Renal cortical epithelial cell (primary cell): ENCODE measurements at places on chromosomes 11 and 22. TPM values are rescaled to one million over a fixed set of nuclear protein-coding genes. Genes with fewer than 3 reads are reported as not detected.

Gene IGSF22
- 0.35 and 0.45 TPM in 2 replicates for total RNA-seq

Gene TRIM51
- total RNA-seq: not detected in 2 replicates

Gene C11orf16
- not detected in 2 replicates for total RNA-seq

Gene TSGA10IP
- not detected in 2 replicates for total RNA-seq

DNA sequence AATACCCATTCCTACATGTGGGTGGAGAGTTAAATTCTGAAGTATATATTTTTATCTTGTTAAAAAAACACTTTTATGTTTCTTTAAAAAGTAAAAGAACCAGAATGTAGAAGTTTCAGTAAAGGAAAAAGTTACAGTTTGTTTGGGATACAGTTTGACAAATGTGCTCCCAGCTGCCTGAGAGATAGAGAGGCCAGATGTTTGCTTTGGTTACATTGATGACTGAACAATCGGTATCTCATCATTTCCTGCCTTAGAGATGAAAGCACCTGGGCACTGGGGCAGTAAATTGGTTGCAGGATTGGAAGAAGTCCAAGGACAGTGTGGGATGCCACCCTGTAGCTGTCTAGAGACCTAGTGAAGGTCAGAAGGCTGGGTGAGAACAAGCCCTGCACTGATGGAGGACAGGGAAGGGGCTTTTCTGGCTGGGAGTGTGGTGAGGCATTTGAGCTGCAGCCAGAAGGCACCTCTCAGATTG lies 16.6 kb downstream of the MED15 start:
- DNase-seq: peak; percentile 77

- DNase-seq: no peak
Measured at GRCh38 chr11:119406005-119406404, 17.0 kb downstream of the THY1 start.

DNA sequence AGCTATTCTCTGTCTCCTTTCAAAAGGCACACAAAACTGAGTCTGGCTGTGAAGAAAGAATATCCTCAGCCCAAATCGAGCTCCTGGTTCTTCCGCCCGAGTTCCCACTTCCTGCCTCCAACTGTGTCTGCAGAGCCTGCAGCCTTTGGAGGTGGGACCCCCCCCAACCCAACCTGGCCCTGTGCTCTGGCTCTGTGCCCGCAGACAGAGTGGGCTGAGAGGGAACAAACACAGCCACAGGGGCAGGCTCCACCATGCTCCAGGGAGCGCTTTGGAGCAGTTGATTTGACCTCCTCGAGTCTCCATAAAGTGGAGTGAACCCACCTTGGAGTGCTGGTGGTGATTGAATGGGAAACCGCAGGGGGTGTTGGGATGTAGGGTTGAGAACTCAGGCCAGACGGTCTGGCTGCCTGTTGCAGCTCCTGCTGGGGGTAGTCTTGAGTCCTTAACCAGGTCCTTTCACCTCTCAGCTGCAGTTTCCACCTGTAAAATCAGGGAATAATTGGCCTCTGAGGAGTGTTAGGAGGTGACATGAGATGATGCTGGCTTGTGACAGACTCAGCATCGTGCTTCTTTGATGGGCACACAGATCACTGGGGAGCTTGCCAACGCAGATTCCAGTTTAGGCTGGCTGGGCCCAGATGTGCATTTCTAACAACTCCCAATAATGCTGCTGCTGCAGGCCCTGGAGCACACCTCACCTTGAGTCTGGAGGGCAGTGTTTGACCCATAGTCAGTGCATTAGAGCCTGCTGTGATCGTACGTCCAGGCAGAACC lies 11.4 kb downstream of the DAGLA start:
- no peak for DNase-seq

GRCh38 chr22:46968848-46969247 lies 206.4 kb downstream of the TBC1D22A start:
- no peak for DNase-seq

Gene C11orf91
- not detected in 2 replicates for total RNA-seq

- no peak for DNase-seq
Measured at GRCh38 chr11:40273192-40273732, 1186.2 kb downstream of the LRRC4C start.

Gene MED17
- total RNA-seq: 24.8 and 45.9 TPM in 2 replicates

Gene OTUB1
- 55.7 and 71.0 TPM in 2 replicates for total RNA-seq

Gene FGF19
- not detected in 2 replicates for total RNA-seq

DNA sequence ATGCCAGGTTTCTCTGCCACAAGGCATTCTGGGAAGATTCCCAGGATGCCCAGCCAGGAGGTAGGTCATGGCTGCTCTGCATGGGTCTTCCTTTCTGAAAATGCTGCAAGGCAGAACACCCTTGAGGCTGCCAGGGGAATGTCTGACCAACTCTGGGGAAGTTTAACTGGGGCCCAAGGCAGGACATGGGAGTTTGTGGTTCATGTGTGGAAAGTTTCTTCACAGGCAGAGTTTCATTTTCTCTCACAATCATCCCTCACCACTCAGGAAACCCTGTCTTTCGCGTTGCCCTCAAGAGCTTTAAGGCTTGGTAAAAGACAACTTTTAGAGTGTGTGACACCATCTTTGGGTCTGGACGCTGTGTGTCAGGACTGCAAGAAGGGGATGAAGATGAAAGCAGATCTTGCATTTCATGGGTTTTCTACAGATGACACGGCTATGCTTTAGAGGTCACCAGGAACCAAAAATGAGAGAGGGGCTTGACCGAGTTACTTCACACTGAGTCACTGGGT lies 133.5 kb downstream of the CD44 start:
- DNase-seq: no peak

Gene GGTLC3
- total RNA-seq: not detected in 2 replicates

Gene TSG101
- total RNA-seq: 64.8 and 95.5 TPM in 2 replicates

DNA sequence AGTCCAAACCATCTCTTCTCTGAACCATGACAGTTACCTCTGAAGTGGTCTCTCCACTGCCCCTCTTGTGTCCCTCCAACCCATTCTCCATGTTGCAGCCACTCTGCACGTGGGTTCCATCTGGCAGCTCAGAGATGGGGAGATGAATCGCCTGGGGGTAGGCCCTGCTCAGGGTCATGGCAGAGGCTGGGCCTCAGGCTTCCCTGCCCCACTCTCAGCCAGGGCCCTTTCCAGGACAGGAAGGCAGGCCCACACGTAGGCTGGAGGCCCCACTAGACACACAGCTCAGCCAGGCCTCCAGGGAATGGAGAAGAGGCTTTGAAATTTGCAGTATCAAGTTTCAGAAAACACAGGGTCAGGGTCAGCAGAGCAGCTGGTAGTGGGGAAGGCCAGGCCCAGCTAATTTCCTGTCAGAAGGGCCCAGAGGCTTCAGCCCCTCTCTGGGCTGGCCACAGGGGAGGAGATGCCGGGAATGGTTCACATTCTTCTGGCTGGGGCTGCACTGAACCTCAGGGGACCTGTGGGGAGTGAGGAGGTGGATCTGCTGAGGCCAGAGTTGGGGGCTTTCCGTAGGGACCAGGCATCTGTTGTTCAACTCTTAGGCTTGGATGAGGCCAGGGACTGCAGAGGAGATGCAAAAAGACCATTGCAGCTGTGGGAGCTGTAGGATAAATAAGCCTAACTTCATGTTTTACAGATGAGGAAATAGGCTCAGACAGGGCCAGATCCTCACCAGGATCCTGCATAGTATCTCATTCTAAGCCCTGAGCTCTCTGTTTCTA lies 101.6 kb downstream of the SWAP70 start:
- peak; percentile 76 for DNase-seq

DNA sequence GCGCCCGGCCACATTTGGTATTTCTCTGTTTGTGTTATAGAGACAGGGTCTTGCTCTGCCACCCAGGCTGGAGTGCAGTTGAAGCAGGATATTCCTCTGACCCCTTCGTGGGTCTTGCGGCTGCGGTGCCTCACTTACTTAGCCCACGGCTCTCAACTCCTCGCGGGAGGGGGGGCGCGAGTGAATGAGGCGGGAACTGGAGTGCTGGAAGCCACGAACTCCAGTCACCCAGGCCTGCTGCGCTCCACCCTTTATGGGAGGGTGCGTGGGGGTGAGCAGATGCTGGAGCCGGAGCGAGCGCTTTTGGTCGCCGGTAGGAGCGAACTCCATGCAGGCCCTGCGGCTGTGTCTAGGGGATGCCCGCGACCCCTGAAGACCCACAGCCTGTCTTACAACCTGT lies 1.8 kb downstream of the C11orf54 start:
- DNase-seq: peak; percentile 26

DNA sequence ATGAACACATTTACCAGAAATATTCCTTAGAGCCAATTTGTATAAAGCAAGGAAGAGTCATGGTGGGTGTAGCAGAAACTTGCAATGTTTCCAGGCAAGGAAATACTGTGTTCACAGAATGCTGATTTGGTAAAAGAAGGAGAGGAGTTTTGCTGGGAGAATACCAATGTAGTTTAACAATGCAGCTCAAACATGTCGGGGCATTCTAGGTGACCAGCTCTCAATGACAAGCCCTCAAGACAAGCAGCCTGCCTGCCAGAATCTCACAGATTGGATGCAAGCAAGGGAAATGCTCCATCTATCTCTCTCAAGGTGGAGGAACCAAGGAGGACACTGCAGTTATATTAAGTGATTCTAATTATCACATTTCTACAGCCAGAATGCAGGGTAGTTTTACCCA lies 190.4 kb downstream of the MAML2 start:
- no peak for DNase-seq

Gene MS4A6E
- not detected in 2 replicates for total RNA-seq

DNA sequence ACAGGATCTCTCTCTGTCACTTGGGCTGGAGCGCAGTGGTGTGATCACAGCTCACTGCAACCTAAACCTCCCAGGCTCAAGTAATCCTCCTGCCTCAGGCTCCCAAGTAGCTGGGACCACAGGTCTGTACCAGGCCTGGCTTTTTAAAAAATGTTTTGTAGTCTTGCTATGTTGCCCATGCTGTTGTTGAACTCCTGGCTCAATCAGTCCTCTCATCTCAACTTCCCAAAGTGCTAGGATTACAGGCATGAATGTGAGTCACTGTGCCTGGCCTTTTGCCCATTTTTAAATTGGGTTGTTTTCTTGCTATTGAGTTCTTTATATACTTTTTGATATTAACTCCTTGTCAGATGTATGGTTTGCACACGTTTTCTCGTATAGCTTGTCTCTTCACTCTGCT lies 33.0 kb upstream of the PITPNB start:
- peak; percentile 61 for DNase-seq

- DNase-seq: peak; percentile 70
Measured at GRCh38 chr11:126585774-126586491, 230.4 kb downstream of the ST3GAL4 start.

DNA sequence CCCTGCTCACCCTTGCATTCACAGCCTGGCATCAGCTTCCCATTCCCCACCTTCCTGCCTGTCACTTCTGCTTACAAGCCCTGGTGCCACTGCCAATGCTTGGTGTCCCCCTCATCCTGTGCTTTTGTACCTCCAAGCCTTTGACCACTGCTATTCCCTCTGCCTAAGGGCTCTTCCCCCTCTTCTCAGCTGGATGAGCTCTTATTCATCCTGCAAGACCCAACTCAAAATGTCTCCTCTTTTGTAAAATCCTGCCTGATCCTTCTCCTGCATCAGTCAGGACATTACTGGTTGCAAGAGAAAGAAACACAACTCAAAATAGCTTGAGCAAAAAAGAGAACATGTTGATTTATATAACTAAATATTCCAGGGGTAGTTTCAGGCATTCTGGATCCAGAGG lies 66.9 kb upstream of the TCF20 start:
- DNase-seq: no peak

Gene SLC35E4
- 7.8 and 7.9 TPM in 2 replicates for total RNA-seq

Gene POTEH
- not detected in 2 replicates for total RNA-seq

DNA sequence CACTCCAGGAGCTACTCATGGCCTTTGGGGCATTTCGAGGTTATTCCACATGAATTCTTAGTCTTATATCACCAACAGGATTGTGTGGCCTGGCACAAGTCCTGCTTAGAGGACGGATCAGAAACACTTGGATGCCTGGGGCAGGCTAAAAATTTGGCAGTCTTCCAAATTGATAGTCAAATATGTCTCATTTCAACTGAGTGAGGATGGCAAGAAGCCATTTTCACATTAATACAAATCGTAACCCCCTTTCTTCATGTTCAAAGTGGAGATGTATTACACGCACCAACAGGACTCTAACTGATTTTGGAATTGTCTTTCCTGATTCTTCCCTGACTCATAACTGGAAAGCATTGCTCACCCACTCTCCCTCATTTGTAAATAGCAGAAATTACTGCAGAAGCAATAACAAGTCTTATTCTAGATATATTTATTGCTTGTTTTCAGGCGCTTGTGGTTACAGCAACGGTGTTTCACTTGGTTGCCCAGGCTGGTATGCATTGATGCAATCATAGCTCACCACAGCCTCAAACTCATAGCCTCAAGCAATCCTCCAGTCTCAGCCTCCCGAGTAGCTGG lies 10.3 kb upstream of the CCDC86 start:
- DNase-seq: peak; percentile 85

GRCh38 chr11:7501251-7501650 lies 12.5 kb upstream of the PPFIBP2 start:
- DNase-seq: no peak

DNA sequence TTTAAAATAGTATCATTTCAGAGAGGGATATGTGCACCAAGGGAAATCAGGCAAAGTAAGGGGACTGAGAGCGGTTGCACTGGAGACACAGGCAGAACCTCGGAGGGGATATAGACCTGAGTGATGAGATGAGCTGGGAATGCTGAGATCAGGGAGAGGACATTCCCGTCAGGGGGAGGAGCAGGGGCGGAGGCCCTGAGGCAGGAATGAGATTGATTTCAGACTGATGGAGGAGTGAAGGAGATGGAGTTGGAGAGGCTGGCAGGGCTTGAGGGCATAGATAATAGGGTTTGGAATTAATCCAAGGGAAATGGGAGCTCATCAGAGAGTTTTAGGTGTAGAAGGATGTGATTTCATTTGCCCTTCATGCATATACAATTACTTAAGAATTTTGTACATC lies 13.2 kb downstream of the CD6 start:
- DNase-seq: no peak

Gene SLC6A5
- not detected in 2 replicates for total RNA-seq

DNA sequence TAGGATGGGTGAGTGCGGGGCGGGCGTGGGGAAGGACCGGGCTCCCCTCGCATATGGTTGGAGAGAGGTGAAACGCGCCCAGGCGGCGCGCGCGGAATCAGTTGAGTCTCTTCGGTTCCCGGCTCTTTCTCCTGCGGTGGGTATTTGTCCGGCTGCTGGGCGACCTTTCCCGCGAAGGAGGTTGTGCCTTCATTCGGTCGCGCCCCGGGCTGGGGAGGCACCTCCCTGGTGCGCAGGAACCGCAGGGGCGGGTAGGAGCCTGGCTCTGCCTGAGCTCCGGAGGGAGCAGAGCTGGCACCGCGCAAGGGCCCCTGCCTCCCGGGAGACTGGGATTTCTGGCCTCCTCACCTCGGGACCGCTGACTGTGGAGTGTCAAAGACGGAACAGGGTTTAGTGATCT lies 27.5 kb downstream of the SAA4 start:
- DNase-seq: no peak

Gene OR5B2
- total RNA-seq: not detected in 2 replicates

Gene AQP11
- total RNA-seq: 2.1 and 3.8 TPM in 2 replicates

GRCh38 chr11:13009476-13009920 lies 382 bp downstream of the RASSF10 start:
- no peak for DNase-seq
